ENCODE measurements at places on chromosomes 3 and 15.

- no peak for DNase-seq
Observed at GRCh38 chr15:27454281-27455075, 483.5 kb downstream of the GABRG3 start.

GRCh38 chr3:66450390-66451022 lies 50.3 kb downstream of the LRIG1 start:
- no peak for DNase-seq

GRCh38 chr15:63004211-63004610 lies 38.3 kb upstream of the TPM1 start:
- no peak for DNase-seq

DNA sequence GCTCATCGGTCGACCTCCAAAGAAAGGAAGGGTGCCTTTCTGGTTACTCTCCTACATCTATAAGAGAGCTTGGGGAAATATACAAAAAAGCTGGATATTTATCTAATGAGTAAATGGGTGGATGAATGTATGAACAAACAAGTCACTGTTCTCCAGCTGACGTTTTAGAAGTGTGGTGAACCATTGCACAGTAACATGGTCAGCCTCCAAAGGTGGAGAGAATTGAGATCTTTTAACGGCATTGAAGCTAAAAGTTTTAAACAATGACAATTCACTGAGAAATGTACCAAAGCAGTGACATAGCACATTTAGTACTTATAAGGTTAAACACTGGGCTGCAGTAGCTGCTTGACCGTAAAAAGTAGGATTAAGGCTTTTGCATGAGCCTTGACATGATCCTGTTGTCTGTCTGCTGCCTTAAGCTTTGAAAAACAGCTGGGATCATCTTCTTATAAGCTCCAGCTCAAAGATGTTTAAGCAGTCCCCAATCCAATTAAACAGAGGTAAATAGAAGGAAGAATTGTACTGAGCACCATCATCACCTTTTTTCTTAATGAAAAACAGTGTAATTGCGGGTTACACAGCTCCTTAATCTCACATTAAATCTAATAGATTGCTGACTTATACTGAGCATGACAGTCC lies 222.9 kb downstream of the WDR72 start:
- DNase-seq = no peak

DNA sequence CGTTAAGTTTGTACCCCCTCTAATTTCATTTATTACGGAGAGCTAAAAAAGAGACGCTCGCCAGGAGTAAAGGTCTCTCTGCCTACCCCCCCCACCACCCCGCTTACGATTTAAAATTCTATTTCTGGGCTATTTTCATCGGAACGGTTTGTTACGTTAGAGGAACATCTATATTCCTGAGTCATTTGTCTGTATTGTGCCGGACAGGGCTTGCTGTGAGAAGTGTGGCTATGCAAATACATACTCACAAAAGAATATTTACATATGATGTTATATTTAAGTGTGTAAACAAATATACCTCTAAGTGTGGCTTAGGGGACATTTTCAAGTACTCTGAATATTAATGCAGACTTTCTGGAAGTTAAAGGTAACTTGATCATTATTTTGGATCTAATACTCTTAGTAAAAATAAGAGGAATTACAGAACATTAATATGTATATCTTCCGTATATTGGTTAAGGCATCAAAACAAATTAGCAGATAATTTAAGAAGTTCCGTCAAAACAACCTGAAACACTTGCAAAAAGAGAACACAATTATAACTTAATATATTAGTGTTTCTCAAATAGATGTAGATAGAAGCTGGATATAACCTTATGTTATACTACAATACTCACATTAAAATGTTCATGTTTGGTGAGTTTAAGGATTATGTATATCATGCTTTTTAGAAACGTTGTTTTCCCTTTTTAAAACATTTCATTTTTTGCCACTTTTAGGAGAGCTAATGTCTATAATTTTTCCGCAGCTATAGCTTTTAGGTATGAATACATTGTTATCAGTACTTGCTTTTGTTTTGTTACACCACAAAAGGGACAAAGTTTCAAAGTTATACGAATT lies 1.6 kb upstream of the SHOX2 start:
- DNase-seq = no peak

DNA sequence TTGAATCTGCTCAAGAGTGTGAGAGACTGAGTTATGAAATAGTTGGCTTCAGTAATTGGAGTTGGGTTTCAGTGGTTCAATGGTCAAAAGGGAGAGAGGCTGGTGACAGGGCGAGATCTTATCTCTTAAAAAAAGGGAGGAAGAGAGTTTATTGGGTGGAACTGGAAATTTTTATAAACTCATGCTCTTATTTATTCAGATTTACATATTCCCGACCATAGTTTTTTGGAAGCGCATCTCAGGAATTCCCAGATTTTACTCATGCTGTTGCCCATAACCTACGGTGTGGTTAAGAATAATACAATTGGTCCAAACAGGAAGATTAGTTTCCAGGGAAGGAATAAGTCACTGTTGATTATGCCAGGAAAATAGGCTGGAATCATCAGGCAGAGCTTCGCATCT lies 41.4 kb downstream of the CD200 start:
- DNase-seq = no peak

GRCh38 chr3:184237807-184238206 lies 8.4 kb downstream of the VWA5B2 start:
- DNase-seq = no peak

- no peak for DNase-seq
Observed at GRCh38 chr3:76203578-76203977, 418.2 kb upstream of the ZNF717 start.

DNA sequence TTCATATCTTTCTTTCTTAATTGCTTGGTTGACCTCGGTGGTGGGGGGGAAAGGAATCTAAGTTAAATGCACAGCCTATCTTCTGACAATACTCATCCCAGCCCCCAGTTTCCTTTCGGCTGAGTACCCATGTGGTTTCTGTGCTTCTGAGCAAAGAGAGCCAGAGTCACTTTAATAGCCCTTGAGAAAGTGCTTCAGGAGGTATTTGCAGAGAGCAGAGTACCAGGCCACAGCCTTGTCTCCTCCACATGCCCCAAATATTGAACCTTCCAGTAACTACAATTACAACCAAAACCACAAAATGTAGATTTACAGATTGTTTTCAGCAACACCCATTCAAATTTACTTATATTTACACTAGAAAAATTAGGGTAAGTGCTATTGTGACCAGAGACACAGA lies 647.4 kb downstream of the NR2F2 start:
- no peak for DNase-seq

DNA sequence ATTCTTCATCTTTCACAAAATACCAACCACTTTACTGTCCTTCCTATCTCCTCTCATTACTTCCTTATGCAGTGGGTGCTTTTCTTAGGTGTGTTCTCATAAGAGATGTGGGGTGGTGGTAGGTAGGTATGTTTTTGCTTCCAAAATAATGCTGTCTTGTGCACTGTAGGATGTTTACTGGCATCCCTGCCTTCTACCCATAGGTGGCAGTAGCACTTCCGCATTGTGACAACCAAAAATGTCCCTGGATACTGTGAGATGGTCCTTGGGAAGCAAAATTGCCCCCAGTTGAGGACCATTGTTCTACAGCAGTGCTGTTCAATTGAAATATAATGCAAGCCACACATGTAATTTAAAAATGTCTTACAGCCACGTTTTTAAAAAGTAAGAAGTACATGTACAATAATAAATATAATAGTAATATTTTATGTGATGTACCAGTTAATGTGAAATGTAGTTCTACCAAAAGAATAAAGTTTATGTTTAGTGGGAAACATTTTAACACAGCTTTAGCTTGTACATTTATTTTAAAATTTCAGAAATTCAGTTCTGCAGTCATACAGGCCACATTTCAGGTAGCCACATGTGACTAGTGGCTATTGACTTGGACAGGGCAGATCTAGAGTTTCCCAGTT lies 75.2 kb downstream of the NEO1 start:
- peak; percentile 2 for DNase-seq

DNA sequence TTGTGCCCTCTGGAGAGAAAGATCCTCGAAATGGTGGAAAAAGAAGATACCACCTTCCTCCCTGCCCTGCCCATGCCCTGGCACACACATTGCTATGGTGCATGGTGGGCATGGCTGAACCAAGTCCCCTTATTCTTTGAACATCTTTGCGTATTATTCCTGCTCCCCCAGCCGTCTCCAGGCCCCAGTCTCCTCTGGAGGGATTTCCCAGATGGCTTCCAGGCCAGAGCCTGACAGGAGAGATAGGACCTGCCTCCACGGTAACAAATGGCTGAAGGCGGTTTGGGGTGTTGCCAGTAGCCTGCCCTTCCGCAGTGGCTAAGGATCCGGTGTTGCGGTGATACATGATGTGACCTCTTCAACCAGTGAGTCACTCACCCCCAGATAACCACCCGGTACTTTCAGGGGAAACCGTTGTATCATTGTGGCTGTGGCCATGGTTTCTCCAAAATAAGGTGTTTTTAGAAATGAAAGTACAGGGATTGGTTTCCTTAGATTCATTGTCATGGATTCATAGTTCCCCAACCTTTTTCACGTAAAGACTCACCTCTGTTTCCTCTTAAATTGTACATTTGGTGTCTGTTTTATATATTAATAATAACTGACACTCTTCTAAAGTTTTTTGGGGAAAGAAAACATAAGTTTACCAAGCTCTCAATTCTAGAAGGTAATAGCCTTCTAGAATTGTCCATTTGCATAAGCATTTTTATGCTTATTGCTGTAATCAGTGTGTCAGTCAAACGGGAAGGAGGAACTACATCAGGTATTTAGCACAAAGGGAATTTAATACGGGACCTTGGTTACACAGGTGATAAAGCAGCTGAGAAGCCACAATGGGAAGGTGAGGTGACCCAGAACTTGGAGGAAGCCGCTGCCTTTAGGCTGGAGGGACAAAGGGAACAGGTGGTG lies 25.9 kb downstream of the SMAD3 start:
- DNase-seq = peak; percentile 89

DNA sequence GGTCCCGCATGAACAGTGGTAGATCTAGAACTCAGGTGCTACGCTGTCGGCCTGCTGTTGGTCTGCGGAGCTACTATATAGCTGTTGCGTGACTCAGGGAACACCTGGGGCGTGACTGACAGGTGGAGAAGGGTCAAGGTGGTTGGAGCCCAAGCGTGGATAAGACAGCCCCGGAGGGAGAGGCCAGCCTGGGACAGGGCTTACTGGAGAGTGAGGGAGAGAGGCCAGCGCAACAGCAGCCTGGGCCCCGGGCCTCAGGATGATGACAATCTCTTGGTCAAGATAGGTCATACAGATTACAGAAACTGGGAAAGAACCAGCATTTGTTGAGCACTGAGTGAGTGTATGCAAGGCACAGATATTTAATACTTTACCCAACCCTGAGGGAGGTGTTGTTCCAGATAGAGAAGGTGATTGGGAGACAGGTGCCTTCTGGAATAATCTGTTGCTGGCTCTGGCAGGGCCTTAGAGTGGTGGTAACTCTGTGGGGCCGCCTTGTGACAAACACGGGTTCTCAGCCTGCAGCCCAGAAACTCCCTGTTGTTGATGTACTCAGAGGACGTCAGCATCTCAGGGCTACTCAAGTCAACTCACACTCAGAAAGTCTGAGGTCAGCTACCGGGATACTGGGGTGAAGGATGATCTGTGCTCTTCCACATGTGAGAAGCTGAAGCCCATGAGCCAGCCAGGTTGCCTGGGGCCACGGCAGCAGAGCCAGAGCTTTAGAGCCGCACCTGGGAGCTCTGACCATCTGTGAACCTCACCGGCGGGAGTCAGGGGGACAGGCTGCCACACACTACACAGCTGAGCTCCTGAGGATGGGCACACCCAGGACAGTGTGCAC lies 265.4 kb upstream of the HES1 start:
- DNase-seq = no peak

DNA sequence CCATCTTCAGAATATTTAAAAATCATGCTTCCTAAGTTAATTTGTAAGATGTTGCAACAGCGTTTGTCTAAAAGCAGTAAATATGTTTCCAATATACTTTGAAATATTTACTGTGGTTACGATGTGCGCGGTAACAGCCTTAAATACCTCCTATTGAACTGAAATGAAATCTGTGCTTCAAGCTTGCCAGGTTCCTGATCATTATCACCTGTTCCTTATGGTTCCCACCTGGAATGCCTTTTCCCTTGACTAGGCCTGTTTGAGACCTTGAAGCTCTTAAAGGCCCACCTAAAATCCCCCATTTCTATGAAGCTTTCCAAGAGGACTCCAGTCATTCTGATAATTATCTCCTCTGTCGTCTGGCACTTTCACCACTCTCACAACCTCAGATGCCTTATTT lies 146.7 kb downstream of the NAALADL2 start:
- DNase-seq = peak; percentile 72

DNA sequence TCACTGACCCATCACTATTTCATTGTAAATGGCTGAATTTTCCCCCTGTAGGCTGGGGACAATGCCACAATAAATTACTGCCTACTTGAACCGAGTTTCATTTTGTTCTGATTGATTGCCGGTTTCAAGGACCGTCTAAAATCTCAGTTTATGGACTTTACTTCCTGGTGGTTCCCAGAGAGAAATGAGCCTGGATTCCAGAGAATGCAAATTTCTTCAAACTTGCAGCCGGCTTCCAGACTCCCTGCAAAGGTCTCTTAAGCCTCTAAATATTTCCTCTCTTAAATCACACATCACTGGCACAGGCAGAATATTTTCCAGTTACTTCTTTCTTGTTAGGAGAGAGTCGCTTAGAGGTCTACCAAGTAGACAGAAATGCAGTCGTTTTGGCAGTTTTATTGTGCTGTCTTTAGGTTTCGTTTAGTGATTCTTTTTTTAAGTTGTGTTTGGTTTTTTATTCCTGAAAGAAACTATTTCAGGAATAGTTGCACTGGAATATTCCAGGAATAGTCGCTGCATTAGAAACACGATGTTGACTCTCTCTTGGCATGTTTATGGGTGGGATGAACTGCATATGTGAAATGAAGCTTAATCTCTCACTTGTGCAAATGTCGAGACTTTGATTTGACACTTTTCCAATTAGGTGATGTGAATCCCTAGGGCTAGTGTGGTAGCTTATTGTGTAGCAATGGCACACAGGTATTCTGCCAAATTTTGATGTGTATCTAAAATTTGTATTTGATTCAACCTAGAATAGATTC lies 284.1 kb upstream of the NR2E3 start:
- DNase-seq = no peak

GRCh38 chr3:60594025-60594424 lies 657.2 kb downstream of the FHIT start:
- no peak for DNase-seq

GRCh38 chr3:191339316-191339917 lies 9.1 kb upstream of the UTS2B start:
- no peak for DNase-seq

- DNase-seq = peak; percentile 29
Observed at GRCh38 chr15:69976366-69976994, 121.2 kb downstream of the TLE3 start.

DNA sequence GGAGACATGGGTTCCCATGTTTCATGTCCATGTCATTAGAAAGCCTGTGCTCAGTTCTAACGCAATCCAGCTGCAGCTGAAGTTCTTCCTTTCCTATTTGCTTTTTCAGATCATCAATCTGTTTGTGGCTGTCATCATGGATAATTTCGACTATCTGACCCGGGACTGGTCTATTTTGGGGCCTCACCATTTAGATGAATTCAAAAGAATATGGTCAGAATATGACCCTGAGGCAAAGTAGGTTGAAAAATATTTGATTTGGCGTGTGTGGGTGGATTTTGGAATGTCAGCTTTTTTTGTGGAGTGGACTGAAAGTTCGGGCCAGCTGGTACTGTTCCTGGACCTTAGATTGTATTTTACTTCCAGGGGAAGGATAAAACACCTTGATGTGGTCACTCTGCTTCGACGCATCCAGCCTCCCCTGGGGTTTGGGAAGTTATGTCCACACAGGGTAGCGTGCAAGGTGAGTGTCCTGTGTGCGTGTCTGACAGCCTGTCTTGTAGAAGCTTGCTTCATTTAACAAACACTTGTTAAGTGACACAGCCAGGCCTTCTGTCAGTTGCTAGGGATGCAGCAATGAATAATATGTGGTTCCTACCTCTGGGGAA lies 69.6 kb downstream of the CHDH start:
- no peak for DNase-seq

GRCh38 chr15:69909719-69910444 lies 187.8 kb downstream of the TLE3 start:
- no peak for DNase-seq

Data from HFF-Myc (cell line).